ENCODE measurements at places on chromosomes 13 and 19.

DNA sequence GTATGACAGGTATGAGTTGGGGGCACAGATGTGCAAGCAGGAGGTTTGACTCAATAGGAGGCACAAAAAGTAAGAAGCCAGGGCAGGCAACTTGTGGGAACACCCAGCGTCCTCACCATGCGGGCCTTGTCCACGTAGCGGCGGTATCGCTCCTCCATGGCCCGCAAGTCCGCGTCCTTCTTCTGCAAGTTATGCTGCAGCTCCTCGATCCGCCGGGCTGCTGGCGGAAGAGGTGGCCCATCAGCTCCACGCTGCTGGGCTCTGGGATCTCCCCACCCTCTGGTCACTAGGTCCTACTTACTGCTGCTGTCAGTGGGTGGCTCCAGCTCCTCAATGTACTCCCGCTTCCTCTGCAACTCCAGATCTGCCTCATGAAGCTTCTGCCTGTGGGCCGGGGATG lies 10.7 kb downstream of the HOOK2 start:
- DNase-seq, result no peak

DNA sequence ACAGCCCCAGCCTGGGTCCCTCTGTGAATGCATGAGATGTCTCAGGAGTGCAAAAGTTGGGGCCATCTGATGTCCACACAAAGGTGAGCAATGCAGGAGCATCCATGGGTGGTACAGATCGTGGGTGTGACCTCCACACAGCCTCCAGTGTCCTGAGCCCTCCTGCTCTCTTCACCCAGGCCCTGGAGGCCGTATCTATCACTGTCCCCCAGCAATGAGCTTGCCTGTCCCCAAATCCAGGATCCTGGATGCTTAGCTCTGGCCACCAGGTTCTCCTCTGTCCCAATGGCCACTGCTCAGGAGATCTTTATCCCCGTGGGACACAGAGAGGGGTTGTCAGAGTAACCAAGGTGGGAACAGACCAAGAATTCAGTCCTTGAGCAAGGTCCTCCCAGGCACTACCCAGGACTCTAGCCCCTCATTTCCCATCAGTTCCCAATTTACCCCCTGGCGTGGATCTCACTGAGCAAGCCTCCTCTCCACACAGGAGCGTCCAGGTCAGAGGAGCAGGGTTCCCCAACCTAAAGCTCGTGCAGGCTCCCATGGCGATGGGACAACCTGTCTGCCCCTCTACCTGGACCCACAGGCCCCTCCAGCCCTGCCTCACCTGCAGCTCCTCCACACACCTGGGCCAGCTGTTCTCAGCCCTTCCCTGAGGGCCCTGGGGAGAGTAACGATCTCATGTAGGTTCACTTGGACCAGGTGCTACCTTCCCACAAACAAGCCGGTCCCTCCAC lies 11.3 kb downstream of the CEACAM21 start:
- DNase-seq, result no peak

GRCh38 chr19:17948514-17948900 lies 15.7 kb downstream of the CCDC124 start:
- no peak for DNase-seq

DNA sequence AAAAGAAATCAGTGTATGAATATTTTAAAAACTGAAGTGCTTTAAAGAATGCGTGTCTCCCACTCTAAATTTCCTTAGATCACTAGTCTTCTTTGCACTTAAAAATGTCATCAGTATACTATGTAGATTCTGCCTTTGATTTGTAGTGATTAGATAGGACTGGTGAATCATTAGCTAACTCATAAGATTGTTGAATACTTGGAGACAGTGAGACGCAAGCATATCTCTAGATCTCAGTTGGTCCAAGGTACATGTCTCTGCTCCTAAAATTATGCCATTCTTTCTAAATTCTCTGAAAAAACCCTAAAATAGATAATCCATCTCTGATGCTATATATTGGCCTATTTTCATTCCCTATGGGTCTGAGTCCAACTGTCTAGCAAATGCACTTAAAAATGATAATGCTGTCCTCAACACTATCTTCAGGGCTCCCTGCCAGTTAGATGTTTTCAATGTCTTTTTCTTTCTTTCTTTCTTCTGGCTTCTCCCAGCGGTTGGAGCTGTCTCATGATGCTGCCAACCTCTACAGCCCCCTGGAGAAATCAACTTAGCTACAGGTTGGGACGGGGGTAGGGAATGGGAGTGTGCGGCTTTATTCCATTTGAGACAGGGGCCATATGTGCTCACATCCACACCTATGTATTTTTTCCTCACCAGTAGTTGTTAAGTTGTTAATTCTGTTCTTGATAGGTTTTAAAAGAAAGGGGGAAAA lies 301.0 kb downstream of the NDFIP2 start:
- no peak for DNase-seq

DNA sequence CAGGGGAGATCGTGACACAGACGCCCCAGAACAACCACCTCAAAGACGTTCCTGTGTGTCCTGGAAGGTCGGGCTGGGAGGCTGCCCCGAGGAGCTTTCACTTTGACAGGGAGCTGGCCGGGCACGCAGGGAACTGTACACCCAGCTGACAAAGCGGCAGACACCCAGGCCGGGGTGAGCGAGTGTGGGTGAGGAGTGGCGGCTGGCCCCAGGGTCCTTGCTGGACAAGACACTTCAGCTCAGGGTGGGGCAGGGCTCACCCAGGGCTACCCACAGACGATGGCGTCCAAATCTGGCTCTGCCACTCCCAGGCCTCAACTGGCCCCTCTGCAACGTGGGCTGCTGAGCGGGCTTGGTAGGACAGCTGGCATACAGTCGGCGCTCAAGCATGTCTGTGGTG lies 2.0 kb downstream of the FGF22 start:
- DNase-seq, result no peak

DNA sequence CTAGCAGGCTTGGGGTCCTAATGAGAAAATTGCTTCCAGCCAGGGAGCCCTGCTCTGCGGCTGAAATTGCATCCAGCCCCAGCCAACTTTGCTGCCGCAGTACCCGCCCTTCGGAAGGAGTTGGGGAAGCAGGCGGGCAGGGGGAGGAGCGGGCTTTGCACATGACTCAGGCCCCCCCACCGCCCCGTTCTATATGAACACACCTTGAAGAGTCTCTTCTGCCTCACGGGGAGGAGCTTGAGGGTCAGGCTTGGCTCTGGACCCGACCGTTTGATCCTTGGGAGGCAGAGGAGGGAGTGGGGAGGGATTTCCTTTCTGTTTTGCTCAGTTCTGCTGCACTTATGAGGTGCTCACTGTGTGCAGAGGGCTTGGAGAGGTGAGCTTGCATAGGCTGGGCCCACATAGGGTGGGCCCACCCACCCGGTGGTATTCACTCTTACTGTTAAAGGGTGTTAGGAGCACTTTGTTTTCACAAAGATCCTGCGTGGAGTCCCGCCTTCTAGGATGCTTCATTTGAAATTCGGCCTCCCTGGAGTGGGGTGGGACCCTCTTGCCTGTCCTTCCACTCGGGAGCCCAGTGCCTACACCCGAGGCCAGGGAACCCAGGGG lies 46.5 kb downstream of the LYL1 start:
- DNase-seq, result no peak

DNA sequence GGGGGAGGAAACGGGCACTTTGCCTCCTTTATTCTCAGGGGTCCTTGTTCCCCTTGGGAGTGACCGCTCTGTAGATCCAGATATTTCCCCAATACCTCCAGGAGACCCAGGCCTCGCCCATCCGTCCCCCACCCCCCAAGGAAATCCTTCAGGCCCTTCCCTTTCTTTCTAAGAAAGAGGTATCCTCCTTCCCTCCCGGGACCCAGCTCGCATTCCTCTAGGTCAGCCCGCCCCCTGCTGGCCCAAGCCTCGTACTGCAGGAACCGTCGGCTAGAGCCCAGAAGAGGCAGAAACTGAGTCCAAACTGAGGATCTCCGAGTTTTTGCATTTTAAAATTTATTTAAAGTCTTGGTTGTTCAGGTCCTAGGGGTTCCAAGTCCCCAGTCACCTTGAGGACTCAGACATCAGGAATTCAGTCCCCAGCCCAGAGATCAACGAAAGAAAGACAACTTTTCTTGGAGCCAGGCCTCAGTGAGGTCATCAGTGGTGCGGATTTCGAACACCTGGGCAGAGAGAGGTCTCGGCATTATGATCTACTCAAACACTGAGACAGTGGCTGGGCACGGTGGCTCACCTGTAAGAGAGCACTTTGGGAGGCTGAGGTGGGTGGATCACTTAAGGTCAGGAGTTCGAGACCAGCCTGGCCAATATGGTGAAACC lies 7.5 kb upstream of the LRFN1 start:
- DNase-seq, result peak; percentile 89

DNA sequence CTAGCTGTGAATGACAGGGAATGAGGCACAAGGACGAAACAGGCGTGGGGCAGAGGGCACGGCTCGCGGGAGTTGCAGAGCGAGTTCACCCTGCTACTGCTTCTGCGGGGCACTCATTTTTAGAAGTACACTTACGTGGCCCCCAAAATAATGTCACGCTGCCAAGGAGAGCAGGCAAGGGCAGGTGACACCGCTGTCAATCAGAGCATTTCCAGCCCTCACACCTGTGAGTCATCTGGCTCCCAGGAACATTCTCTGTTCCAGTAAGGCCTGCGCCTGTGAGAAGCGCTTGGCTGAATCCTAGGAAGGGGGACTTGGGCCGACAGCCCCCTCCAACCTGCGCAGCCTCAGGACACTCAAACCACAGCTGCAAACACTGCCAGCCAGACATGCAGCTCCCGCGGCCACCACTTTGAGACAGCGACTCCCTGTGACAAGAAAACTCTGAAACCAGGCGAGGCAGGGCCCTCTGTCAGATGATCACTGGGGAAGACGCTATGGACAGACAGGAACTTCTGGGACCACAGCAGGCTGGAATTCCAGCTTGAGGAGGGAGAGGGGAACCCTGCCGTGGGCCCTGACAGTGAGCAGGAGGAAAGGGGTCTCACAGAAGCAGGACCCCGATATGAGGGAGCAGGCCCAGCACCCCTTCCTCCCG lies 12.7 kb downstream of the DOT1L start:
- no peak for DNase-seq

GRCh38 chr13:108267347-108267746 lies 2.2 kb upstream of the TNFSF13B start:
- no peak for DNase-seq

- DNase-seq, result no peak
These were observed 120.6 kb upstream of the GPR12 start for GRCh38 chr13:26881154-26881553.

DNA sequence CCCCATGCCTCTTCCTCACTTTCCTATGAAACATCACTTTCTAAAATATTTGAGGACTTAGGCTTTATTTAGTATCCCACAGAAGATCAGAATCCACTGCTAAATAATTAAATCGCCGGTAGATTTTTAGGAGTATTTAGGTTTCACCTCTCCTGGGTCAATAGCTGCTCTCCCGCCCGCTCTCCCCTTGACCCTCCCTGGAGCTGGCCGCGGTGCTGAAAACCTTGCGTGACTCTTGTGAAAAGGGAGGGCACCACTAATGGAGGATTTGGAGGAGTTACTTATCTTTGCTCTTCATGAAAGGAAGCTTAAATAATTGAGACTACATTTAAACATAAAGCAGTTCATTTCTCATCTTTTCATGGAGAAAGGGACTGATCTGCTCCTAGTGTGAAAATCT lies 14.1 kb downstream of the POU4F1 start:
- DNase-seq, result no peak

DNA sequence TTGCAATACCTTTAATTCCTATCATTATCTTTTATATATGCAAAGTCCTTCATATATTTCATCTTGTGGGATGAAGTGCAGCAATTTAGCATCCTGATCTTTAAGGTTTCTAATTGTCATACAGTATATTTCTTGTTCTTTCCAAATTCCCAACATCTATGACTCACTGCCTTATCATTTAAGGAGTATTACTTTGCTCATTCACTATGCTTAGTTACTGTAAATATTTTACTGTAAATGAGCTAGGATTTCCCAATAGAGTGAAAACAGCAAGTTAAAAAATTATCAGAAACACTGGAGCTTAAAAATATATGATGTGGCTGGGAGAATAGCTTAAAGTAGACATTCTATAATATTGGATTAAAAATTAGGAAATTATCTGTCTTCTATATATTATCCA lies 69.9 kb downstream of the SLITRK6 start:
- DNase-seq, result no peak

DNA sequence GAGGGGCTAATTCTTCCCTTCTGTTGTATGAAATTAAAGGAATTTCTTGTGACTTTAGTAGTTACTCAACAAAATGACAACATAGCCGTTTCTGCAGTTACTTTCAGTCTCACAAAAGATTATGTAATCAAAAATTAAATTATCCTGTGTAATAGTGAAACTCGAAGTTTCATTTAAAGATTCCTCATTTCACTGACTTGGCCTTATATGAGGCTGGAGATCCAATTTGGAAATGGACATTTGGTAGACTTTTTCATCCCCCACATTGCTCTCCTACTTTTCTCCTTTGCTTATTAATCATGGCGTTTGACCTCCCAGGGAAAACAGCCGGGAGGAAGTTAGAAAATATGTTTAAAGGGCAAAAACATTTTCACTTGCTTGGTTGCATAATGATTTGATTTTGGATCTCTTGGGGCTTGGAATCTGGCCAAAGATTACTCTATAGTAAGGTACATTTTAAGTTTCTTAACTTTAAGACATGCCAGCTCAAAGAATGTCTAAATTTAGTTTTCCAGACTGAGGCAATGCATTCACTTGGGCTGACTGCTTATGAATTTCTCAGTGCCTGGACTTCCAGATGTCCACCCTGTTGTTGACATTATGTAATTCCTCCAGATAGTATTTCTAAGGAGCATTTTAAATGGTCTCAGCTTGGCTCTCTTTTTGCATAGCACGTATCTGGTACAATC lies 1364.9 kb upstream of the MIR17HG start:
- DNase-seq, result no peak

DNA sequence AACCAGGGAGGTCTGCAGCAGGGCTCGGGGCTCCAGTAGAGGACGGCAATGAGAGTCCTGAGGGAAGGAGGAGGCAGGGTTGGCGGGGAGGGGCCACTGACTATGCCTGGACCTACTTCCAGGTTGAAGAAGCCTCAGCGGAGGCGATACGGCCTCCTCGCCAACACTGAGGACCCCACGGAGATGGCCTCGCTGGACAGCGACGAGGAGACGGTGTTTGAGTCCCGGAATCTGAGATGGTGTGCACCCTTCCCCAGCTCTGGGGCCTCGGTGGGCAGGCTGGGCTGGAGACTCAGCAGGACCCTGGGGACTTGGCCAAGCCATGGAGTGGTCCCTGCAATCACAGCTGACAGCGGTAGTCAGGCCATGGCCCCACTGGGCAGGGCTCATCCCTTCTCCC lies 1.7 kb downstream of the FAM174C start:
- no peak for DNase-seq

DNA sequence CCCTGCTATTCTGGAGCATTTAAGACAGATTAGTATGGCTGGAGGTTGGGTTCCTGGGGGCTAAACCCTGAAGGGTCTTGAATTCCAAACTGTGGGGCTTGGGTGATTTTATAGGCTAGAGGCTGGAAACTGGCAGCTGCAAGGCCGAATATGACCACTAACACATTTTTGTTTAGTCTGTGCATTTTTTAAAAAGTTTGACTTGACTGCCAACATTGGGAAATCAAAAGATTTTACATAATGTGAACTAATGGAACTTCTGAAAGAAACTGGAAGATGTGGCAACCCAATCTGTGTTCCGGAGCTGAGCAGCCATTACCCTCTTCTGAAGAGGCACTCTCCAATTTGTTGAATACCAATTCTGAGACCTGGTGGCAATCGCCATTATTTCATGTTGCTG lies 5.1 kb downstream of the ZNF784 start:
- DNase-seq, result no peak

Measured in stimulated activated CD4-positive, alpha-beta T cell treated with anti-CD3 and anti-CD28 coated beads, Interleukin-4, amount 100 ng/mL, for 24 hours (primary cell).